ENCODE measurements at places on chromosomes 5 and 9. TPM values are rescaled to one million over a fixed set of nuclear protein-coding genes. Genes with fewer than 3 reads are reported as not detected.

GNA14 gene
- total RNA-seq = 9.0 TPM

FBP1 gene
- not detected for total RNA-seq

FAM219A gene
- total RNA-seq = 19.0 TPM

SLC34A3 gene
- total RNA-seq = not detected

IL5 gene
- not detected for total RNA-seq

LIX1 gene
- total RNA-seq = 5.4 TPM

IL9 gene
- total RNA-seq = not detected

All from cerebellum (tissue), 4 donors.